ENCODE measurements at places on chromosomes 5 and 9. TPM values are rescaled to one million over a fixed set of nuclear protein-coding genes. Genes with fewer than 3 reads are reported as not detected.

GRCh38 chr5:154618696-154619095, 136.5 kb upstream of the LARP1 start:
- no peak for DNase-seq
- H3K4me1 ChIP-seq = no peaks in the 10 kb centered on the region
- H3K27ac ChIP-seq = no peak overlapping the region
- peaks cover 2% of the 10 kb centered on the region for H3K27me3 ChIP-seq

GRCh38 chr9:36924757-36925432, 109.2 kb downstream of the PAX5 start:
- no peak overlapping the region for H3K4me3 ChIP-seq
- no peaks in the 10 kb centered on the region for H3K27me3 ChIP-seq
- H3K36me3 ChIP-seq = no peaks in the 10 kb centered on the region
- H3K4me1 ChIP-seq = no peaks in the 10 kb centered on the region
- DNase-seq = no peak

The POMT1 gene
- 36.5 TPM for total RNA-seq

The THG1L gene
- 11.7 TPM for total RNA-seq

The DENND1A gene
- total RNA-seq = 19.6 TPM
